ENCODE measurements at places on chromosomes 3 and 15.

- no peak for DNase-seq
Measured at GRCh38 chr15:41401904-41402267, 410 bp downstream of the NDUFAF1 start.

DNA sequence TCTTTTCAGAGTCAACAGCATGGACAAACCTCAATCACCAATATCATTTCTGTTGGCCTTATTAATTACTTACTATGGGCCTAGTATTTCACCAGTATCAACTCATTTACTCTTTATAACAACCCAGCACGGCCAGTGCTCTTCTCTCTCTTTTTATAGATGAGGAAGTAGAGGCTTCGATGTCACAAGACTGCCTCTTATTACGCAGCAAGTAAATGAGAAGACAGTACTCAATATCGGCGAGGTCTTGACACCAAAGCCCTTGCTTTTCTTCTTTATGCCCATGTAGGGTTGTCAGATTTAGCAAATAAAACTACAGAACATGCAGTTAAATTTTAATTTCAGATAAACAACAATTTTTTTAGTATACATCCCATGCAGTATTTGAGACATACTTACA, 99.0 kb upstream of the KCNMB2 start:
- no peak for DNase-seq

DNA sequence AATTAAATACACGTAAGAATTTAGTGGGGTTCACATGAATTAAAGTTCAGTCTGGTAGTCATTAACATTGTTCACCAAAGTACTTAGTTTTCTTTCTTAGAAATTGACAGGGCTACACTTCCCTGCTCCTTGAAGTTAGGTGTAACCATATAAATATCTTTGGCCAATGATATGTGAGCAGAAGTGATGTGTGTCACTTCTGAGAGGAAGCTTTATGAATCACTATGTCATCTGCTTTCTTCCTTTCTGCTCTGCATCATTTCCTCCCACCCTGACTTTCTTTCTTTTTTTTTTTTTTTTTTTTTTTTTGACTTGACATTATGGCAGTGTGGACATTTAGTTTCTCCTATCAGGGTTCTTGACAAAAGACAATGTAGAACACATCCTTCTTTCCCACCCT, 156.2 kb upstream of the COL8A1 start:
- DNase-seq, result no peak

DNA sequence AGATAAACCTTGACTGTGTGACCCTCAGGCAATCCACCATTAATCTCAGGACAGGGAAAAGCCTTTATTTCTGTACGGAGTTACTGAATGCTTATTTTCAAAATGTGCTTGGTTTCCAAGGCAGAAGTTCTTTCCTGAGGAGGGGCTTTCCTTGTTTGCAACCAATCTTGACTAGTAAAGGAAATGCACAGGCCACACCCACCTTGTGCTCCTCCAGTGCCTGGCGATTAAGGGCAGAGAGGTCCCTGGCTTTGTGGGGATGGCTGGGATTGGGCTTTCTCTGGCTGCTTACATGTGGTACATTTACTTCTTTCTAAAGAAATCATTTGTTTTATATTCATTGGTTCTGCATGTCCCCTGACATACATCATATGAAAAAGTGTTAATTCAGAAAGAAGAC, 47.8 kb downstream of the ZNF621 start:
- no peak for DNase-seq

DNA sequence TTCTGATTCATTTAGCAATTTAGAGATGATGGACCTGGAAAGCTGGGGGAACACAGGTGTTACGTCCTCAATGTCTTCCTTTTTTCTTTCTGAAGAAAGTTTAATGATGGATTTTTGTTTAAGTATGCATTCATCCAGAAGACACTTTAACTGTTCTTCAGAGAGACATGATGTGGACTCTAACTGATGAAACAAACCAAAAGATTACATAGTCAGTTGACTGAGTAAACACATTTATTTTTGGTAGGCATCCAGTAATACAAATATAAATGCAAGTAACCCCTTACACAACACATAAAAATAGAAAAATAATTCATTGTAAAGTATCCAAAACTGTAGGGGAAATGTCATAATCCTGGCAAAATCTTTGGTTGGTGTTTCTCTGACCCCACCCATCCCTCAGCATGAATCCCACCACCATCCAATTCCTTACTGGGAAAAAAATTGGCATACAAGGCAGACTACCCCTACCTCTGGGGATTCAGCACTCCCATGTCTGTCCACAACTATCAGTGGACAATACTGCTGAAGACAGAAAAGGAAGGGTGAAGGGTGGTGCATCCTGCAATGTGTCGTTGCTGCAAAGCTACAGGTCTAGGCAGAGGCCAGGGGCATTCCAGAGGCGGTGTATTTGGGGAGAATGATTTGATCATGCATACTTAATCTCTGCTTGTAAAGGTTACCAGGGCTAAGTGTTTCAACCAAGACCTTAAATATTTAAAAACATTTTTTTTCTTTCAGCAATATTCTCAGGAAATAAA, 37.4 kb downstream of the THBS1 start:
- DNase-seq, result no peak

Data from activated CD8-positive, alpha-beta memory T cell treated with anti-CD3 and anti-CD28 coated beads for 24 hours (primary cell).